WTC11 (cell line): ENCODE measurements at places on chromosomes 1 and 21. TPM values are rescaled to one million over a fixed set of nuclear protein-coding genes. Genes with fewer than 3 reads are reported as not detected.

DNA sequence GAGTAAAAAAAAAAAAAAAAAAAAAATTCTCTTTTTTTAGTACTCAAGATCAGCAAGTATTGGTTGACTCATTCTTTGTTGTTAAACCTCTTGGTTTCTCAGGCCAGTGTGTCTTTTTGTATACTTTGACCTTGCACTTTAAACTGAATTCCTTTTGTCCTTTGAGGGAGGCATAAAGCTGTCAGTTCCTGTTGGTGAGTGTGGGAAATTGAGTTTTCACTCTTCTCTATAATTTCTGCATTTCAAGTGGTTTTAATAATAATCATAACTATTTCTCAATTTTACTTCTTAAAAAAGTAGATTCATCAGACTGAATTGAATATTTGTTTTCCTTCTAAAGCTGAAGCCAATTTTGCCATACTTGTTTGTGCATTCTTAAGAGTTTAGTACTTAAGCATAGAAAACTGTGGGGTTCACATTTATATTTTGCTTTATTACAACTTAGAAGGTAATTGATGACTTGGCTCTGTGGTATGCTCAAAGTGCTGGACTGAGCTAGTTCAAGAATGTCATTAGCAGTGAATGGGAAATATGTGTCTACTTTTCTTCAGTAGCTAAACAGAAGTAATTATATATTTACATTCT lies 43.4 kb downstream of the ITSN1 start:
- no peak for DNase-seq
- peaks cover 70% of the 10 kb centered on the region for H3K4me1 ChIP-seq
- peak overlapping the region; percentile 61 for H3K4me3 ChIP-seq

- H3K36me3 ChIP-seq: no peaks in the 10 kb centered on the region
- peaks cover 93% of the 10 kb centered on the region for H3K27me3 ChIP-seq
- peaks cover 25% of the 10 kb centered on the region for H3K4me1 ChIP-seq
- H3K4me3 ChIP-seq: peak overlapping the region; percentile 26; the same call in 1 of the 2 replicates
- peak; percentile 81 for DNase-seq
These were observed 18.8 kb downstream of the KNCN start for GRCh38 chr1:46532498-46533178.

GRCh38 chr1:175195798-175196197 lies 3.2 kb upstream of the KIAA0040 start:
- peaks cover 11% of the 10 kb centered on the region for H3K4me1 ChIP-seq
- no peak overlapping the region for H3K27ac ChIP-seq
- H3K36me3 ChIP-seq: no peaks in the 10 kb centered on the region

DNA sequence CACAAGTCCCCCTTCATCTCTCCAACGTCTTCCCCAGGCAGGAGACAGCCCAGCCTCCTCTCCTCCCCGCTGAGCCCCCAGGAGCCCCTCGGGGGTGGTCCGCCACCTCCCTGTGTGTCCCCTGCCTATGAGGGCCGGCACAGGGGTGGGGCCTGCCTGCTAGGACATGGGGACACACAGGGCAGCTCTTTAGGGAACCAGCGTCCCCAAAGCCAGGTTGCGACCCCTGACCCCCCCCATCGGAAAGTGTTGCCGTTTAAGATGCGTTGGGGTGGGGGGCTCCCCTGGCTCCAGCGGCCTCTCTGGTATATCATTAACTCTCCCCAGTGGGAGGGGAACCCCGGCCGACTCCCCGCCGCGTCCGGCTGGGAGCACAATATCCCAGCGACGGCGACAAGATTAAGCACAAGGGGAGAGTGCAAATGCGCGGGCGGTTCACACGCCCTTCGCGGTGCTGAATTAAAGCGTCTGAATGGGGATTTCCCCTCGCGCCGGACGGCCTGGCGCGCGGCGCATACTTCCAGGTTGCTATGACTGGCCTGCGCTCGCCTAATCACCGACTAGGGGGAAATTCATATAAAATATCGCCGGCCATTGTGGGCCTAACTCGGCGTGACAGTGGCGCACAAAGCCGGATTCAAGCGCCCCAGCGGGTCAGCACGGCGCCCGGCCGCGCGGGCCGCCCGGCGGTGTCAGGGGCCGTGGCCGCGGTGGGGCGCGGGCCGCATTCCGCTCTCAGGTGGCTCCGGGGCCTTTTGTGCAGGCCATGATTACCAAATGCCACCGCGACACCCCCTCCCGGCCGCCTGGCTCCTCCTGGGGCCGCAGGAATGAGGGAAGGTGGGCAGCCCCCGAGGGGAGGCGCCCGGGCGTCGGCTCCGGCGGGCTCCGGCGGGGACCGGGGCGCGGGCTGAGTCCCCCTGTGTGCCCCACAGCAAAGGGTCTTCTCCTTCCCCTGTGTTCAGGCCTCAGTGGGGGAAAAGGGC lies 30.9 kb downstream of the WNT3A start:
- H3K4me1 ChIP-seq: 0 out of 2 replicates have a peak, but pooled peaks cover 2% of the 10 kb centered on the region
- no peaks in the 10 kb centered on the region for H3K36me3 ChIP-seq
- H3K27me3 ChIP-seq: peaks cover 26% of the 10 kb centered on the region
- H3K27ac ChIP-seq: no peak overlapping the region
- H3K4me3 ChIP-seq: peak overlapping the region; percentile 65

DNA sequence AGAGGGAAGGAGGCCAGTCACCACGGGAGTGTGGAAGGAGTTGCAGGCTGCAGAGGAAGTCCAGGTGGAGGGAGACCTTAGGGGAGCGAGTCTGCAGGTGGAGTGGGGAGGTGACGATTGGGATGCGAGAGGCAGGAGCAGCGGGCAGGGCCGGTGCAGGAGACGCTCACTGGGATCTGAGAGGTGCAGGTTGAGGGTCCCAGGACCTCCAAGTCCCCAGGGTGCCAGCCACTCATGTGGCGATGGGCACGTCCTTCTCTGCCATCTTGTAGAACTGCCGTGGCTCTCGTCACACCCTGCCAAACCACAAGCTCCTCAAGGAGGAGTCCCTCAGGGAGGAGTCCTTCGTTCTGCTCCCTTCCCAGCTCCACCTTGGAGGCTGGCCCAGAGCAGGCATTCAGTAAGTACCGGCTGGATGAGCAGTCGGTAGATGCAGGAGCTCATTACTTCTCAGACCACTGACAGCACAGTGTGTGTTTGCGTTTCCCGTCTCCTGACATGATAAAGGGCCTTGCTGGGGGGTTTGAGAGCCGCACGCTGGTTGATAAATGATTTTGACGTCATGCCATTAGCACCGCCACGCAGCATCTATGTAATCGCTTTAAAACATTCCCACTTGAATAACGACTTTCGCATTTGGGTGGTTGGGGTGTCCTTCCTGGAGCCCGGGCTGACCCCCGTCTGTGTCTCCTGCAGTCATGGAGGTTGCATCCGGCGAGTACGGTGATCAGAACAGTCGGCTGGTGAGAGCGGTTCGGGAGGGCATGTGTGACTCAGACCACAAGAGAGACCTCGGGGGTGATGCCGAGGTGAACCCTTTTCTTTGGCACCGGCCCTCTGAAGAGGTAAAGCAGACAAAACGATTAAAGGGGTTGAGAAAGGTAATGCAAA lies 27.8 kb downstream of the TFF3 start:
- no peak overlapping the region for H3K4me3 ChIP-seq
- H3K36me3 ChIP-seq: peaks cover 13% of the 10 kb centered on the region
- no peaks in the 10 kb centered on the region for H3K27me3 ChIP-seq
- no peaks in the 10 kb centered on the region for H3K4me1 ChIP-seq

- no peak overlapping the region for H3K4me3 ChIP-seq
- peaks cover 10% of the 10 kb centered on the region for H3K4me1 ChIP-seq
- DNase-seq: peak; percentile 73
These were observed 12.2 kb upstream of the CLSTN1 start for GRCh38 chr1:9835758-9836631.

- 0 out of 2 replicates have a peak, but pooled peaks cover 4% of the 10 kb centered on the region for H3K36me3 ChIP-seq
- H3K27me3 ChIP-seq: peaks cover 23% of the 10 kb centered on the region
- no peak for DNase-seq
These were observed 21.8 kb downstream of the CAPN9 start for GRCh38 chr1:230768903-230769570.

DNA sequence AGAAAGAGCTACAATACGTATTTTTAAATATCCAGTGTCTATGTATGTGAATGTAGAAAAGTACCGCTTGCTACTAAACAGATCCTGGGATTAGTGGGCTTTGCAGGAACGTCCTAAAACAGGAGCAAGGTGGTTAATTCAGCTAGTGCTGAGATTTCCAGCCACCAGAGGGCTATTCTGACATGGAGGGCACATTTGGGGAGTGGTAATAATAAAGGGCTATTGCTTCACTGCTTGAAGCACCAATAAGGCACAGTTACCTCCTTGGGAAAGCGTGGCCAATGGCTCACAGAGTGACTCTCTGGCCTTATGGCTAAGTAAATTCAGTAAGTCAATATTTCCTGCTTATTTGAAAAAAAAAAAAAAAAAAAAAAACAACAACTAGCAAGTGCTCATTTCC lies 152.4 kb downstream of the GABPA start:
- H3K36me3 ChIP-seq: peaks cover 83% of the 10 kb centered on the region
- no peaks in the 10 kb centered on the region for H3K4me1 ChIP-seq
- no peak overlapping the region for H3K27ac ChIP-seq
- H3K4me3 ChIP-seq: no peak overlapping the region
- peak; percentile 18 for DNase-seq
- no peaks in the 10 kb centered on the region; the same call in 1 of the 2 replicates for H3K27me3 ChIP-seq

DNA sequence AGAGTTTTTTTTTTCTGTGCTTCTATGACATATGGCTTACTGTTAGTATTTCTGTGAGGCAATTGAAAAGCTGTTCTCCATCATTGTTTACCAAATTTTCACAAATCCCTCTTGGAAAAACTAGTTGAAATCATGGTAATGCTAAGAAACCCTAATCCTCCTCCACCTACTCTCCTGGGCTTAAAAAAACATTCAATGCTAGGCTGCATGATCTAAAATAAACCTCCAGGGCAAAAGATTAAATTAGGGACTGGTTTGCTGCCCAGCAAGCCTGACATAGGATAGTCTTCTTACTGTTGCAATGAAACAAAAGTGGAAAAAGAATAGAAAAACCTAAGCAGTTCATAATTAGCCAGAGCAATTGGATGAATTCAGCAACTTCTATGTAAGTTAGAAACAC lies 16.1 kb downstream of the C1orf52 start:
- no peaks in the 10 kb centered on the region for H3K27me3 ChIP-seq
- peaks cover 25% of the 10 kb centered on the region for H3K4me1 ChIP-seq
- H3K4me3 ChIP-seq: no peak overlapping the region
- DNase-seq: no peak
- no peak overlapping the region for H3K27ac ChIP-seq
- H3K36me3 ChIP-seq: peaks cover 6% of the 10 kb centered on the region; the same call in 1 of the 2 replicates

DNA sequence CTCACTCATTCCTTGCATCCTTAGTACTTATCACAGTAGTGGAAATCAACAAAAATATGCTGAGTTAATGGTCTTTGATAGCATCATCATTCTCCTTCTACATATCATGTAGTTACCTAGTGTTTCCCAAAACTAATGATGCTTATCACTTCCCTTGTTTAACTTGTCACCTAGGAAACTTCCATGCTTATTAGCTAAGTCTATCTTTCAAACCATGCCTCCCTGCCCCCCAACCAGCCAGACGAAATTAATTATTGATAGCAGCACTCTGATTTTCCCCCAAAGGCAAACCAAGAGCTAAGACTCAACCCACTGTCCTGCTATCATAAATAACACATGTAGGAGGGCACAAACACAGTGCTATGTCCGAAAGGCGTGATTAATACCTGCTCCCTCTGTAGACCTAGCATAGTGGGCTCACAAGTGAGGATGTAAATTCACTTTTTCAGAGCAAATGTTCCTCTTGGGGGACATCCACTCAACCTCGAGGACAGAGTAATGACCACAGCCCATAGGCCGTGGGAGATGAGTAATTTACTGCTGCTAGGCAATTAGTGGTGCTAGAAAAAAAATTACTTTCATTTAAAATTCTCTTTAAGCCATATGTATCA lies 25.8 kb upstream of the LPAR3 start:
- H3K27me3 ChIP-seq: no peaks in the 10 kb centered on the region
- no peaks in the 10 kb centered on the region for H3K4me1 ChIP-seq
- no peak overlapping the region for H3K27ac ChIP-seq
- DNase-seq: no peak

DNA sequence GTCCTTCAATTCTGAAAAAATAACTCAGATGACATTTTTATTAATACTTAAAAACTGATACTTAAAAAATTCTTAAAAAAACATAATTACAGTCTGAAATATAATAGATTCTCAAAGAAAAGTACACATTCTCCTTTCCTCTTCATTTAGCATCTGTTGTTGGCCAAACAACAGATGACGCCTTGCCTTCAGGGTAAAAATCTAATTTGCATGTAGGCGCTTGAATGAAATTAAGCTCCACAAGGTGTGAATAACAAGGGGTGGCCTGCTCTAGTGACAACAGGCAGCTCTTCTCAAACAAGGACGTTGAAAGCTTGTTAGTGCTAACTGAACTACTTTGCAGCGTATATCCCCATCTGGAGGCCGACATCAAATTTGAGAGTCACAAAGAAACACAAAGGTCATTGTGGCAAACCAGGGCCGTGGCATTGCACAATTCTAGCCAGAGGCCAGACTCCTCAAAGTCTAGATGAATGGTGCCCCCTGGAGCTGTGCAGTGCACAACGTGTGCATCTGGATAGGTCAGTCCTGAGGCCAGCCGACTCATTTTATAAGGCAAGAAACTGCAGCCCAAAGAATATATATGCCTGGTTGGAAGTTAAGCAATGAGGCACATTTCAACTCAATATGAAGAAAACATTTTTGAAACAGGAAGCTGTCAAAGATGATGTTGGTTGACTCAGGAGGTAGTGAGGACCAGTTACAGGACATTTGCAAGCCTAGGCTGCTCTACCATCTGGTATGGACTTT lies 459.2 kb upstream of the RUNX1 start:
- H3K27me3 ChIP-seq: no peaks in the 10 kb centered on the region
- peaks cover 76% of the 10 kb centered on the region for H3K4me1 ChIP-seq
- H3K36me3 ChIP-seq: no peaks in the 10 kb centered on the region
- no peak overlapping the region for H3K4me3 ChIP-seq

- no peaks in the 10 kb centered on the region; the same call in 1 of the 2 replicates for H3K27me3 ChIP-seq
- no peak overlapping the region for H3K4me3 ChIP-seq
- H3K4me1 ChIP-seq: no peaks in the 10 kb centered on the region
- DNase-seq: no peak
- peaks cover 7% of the 10 kb centered on the region for H3K36me3 ChIP-seq
These were observed 24.3 kb upstream of the IFNAR2 start for GRCh38 chr21:33205476-33205875.

GRCh38 chr1:114094675-114095074 lies 59.0 kb downstream of the SYT6 start:
- H3K36me3 ChIP-seq: peaks cover 93% of the 10 kb centered on the region
- no peak overlapping the region for H3K4me3 ChIP-seq
- H3K4me1 ChIP-seq: peaks cover 56% of the 10 kb centered on the region

DNA sequence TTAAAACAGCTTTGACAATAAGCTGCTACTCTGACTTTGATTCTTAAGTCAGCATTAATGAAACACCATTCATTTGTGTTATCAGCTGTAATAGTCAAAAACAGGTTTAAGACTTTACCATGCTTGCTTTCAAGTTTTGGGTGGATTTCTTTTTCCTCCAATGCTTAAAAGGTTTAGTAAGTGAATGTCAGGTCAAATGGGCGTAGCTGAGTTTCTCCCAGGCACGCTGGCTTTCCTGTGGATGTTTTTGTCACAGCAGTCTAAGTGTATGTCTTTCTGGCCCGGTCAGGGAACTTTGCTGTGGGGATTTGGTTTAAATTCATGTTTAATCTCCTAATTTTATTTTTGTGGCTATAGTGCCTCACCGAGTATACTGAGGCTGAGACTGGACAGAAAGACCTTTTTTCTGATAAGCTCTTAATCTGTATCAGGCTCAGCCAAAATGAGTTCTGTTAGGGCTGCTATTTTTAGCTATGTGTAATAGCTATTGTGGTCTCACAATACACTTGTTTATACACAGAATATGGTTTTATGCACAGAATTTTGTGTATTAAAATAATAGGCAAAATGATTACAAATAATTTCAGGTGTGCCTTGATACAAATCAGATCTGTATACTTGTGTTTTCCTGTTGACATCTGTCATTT lies 292.8 kb downstream of the DISC1 start:
- no peaks in the 10 kb centered on the region for H3K36me3 ChIP-seq
- no peak overlapping the region for H3K4me3 ChIP-seq
- H3K4me1 ChIP-seq: peaks cover 24% of the 10 kb centered on the region
- no peak overlapping the region for H3K27ac ChIP-seq
- no peaks in the 10 kb centered on the region for H3K27me3 ChIP-seq

CRB1 gene
- 0.07 to 0.11 TPM in 2 of 3 replicates, not detected in the other for total RNA-seq

CHI3L1 gene
- 0.24 to 0.41 TPM (median 0.27 TPM) in 3 replicates for total RNA-seq

PEX19 gene
- total RNA-seq: 80.6 to 85.5 TPM (median 85.2 TPM) in 3 replicates

KRTAP19-5 gene
- total RNA-seq: not detected in 3 replicates

AMY2A gene
- total RNA-seq: 0.48 to 0.55 TPM (median 0.55 TPM) in 3 replicates
